Amniotic stem cell (primary cell): ENCODE measurements at places on chromosomes 1 and 21.

DNA sequence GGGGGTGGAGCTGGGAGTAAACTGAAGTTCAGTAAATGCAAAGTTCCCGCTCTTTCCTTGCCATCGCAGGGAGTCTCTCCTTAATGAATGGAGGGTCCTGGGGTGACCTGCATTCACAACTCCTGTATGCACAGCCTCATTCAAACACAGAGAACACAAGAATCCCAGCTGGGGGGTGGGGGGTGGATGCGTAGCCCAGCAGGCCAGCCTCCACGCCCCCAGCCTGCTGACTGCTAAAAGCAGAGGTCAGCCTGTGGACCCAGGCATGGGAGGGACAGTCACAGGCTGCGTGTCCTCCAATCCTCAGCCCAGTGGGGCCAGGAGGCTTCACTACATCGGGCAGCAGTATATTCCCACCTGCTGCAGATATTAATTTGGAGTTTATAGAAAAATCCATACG lies 263.1 kb downstream of the GRIK3 start:
- DNase-seq = no peak

GRCh38 chr1:22281521-22282363 lies 138.8 kb upstream of the WNT4 start:
- no peak for DNase-seq

DNA sequence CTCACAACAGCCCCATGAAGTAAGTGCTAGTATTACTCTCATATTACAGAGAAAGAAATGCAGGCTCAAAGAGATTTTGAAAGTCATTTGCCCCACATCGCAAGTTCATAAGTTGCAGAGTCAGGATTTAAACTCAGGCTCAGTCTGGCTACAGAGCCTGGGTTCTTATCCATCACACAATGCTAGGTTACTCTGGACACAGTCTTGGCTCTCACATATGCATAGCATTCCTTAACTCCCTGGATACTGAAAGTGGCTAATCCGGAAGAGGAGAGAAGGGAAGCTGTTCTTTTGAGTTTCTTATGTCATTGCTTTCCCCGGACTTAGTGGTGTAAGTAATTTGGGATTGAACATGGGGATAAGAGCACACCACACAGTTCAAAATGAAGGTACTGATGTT lies 357.4 kb upstream of the PLXNA2 start:
- DNase-seq = no peak

DNA sequence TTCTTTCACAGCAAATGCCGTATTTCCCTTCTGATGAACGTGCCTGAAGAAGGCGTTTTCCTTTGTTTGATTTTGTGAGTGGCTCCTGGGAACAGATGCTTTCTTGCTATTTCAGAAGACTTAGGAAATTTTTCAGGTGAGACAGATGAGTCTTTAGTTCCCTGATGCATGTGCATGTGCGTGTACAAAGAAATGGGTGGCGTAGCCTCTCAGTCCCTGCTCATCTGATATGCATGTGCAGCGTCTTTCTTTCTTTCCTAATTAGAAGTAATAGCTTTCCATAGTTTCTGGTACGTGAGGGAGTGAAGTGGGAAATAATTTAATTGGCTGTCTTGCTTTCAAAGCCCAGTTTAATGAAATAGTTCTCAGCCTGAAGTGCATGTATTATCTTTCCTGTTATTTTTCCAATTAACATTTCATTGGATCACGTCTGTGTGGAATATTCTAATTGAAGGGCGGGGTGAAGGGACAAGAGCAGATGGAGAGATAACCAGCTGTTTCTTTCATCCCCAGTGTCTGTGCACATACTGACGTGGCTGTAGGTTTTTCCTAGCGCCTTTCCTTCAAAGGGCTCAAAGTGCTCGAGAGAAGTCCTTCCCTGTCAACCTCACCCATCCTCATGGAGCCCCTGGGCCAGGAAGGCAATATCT lies 104.3 kb downstream of the FAM78B start:
- DNase-seq = no peak

DNA sequence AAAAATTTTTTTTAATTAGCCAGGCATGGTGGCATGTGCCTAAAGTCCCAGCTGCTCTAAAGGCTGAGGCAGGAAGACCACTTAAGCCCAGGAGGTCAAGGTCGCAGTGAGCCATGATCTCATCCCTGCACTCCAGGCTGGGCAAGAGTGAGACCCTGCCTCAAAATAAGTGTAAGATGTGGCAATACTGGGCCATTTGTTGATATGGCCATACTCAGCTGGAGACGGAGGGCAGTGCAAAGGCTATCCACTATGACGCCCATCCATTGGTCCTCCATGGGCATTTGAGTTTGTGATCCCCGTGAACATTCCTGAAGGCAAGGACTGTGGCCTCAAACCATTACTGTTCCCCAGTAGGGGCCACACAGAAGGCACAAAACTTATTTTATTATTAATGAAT lies 1.5 kb downstream of the CASP9 start:
- no peak for DNase-seq

DNA sequence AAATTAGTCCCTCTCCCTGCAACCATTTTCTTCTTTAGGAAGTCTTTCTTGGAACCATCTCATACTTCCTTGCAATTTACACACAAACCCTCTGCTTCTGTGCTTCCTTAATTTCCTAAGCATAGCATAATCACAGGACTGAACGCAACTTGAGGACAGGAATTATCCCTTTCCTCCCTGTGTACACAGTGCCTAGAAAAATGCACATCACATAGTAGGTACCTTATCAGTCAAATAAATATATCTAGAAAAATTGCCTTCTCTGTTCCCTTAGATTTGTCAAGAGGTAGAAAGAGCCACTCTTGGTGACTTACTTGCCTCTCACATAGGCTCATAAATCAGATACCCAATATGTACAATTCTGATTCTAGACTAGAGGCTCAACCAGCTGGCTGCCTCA lies 4.9 kb downstream of the ASPM start:
- no peak for DNase-seq

GRCh38 chr1:99648107-99648506 lies 2.2 kb downstream of the PALMD start:
- no peak for DNase-seq
